ENCODE measurements at places on chromosomes 1 and 21.

DNA sequence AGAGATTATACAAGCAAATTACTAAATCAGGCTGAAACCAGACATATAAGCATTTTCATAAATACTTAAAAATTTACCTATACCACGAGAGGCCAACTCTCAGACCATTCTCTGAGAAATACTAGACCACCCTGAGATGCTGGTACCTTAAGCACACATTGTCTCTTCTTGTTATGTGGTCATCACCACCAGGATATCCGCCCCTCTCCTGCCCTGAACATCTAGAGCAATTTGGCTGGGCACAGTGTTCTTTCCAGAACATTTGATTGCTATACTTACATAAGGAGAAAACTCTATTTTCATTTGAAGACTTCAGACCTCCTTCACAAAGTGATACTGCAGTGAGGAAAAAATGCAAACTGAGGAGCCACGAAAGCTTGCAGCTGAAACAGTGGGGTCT lies 36.2 kb upstream of the DUSP10 start:
- DNase-seq: no peak

GRCh38 chr1:19517017-19517416 lies 31.7 kb upstream of the CAPZB start:
- no peak for DNase-seq

DNA sequence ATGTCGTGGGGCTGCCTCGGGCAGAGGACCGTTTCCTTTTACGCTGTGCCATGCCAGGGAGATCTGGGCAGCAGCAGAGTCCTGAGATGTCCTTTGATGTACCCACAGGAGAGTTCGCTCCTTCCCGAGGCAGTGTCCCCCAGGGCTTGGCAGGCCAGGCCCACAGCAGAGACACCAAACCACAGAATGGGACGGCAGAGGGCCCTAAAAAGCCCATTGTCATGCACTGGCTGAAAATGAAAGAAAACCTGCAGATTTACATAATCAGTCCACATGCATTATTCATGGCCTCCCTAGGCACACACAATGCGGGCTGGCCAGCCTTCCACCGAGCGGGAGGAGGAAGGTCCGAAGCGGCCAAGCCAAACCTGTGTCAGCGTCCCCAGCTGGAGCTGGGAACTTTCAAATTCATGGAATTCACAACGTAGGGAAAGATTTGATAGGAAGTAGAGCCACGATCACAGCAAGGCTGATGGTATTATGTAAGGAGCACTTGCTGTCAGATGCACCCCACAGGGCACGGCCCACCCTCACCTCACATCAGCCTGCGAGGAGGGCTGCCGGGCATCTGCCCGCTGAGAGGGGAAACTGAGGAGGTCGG lies 25.3 kb upstream of the EFHD2 start:
- peak; percentile 29 for DNase-seq

GRCh38 chr1:246800356-246800755 lies 76.1 kb downstream of the SCCPDH start:
- DNase-seq: no peak

DNA sequence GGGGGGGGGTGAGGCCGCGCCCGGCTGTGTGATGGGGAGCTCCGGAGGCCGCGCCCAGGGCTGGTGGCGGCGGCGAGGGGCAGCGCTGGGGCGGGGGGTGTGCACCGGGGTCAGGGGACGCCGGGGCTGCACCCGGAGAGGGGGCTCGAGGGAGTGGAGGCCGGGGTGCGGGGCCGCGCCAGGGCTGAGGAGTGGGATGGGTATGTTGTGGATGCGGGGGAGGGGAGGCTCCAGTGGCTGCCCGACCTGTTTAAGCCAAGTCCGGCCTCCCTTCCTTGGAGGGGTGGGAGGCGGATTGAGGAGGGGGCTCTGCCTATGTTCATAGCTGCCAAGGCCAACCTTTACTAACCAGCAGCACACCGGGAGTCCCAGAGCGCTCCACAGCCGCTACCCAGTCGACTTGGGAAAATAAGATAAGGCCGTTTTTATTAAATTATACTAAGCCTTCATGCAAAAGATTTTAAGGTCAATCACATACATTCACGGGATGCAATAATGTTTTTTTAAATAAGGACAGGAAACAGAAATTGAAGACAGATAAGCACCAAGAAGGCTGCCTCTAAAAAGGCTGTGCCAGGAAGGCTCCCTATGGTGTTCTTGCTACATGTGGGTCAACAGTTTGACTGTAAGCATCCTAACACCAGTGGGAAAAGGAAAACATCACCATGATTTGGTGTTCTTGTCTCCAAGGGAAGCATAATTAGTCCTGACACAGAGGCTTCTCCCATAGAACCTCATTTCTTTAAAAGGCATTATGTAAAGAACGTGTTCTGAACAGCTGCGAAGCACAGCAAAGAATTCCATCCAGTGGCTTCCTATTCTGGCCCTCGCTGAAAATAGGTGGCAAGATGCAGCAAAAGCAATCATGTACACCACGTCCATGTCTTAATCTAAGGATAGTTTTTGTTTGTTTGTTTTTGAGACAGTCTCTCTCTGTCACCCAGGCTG lies 626 bp upstream of the HLCS start:
- DNase-seq: peak; percentile 27

DNA sequence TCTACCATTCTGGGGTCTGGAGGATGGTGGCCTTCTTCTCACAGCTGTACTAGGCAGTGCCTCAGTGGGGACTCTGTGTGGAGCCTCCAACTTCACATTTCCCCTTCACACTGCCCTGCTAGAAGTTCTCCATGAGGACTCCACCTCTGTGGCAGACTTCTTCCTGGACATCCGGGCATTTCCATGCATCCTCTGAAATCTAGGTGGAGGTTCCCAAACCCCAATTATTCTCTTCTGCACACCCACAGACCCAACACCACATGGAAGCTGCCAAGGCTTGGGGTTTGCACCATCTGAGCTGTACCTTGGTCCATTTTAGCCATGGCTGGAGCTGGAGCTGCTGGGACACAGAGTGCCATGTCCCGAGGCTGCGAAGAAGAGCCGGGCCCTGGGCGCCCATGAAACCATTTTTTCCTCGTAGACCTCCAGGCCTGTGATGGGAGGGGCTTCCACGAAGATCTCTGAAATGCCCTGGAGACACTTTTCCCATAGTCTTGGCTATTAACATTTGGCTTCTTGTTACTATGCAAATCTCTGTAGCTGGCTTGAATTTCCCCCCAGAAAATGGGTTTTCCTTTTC lies 170.5 kb downstream of the FOXD2 start:
- no peak for DNase-seq

- DNase-seq: peak; percentile 91
Observed at GRCh38 chr21:43361493-43362296, 65.2 kb downstream of the SIK1 start.

DNA sequence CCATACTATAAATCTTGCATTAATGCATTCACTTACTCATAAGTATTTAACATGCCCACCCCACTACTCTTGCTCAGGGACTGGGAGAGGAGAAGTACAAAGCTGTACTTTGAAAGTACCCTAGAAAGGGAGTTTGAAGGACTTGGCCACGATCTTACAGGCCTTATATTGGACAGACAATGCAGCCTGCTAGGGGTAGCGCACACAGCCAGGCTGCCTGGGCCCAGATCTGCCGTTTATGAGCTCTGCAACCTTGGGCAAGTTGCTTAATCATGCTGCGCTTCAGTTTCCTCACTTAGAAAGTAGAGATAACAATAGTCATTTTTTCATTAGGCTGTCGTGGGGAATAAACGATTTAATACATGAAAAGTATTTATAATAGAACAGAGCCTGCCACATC lies 110.1 kb downstream of the CDC7 start:
- no peak for DNase-seq

- DNase-seq: no peak
Observed at GRCh38 chr1:234170622-234171021, 202.6 kb upstream of the COA6 start.

DNA sequence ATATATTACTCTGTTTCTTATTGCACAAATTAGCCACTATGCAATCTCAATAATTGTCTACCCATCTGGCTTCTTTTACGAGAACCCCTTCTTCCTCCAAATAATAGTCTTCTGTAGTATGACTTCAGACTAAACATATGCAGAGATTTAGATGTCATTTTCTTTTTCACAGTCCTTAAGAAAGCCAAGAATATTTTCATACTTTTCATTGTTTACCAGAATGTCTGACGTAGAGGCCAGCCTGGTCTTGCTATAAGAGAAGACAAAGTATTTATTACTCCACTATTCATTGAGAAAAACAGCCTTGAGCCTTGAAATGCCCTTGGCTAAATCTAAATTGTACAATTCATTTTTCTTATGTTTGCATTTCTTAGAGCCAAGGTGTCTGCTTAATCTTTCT lies 714.9 kb upstream of the CXADR start:
- DNase-seq: no peak

- DNase-seq: no peak
Observed at GRCh38 chr1:3658231-3658615, 5.9 kb downstream of the TP73 start.

GRCh38 chr1:86429835-86430234 lies 5.9 kb downstream of the CLCA2 start:
- DNase-seq: no peak

GRCh38 chr1:234710936-234711724 lies 101.2 kb upstream of the IRF2BP2 start:
- DNase-seq: no peak

- no peak for DNase-seq
Observed at GRCh38 chr1:10965546-10966226, 46.8 kb upstream of the TARDBP start.

DNA sequence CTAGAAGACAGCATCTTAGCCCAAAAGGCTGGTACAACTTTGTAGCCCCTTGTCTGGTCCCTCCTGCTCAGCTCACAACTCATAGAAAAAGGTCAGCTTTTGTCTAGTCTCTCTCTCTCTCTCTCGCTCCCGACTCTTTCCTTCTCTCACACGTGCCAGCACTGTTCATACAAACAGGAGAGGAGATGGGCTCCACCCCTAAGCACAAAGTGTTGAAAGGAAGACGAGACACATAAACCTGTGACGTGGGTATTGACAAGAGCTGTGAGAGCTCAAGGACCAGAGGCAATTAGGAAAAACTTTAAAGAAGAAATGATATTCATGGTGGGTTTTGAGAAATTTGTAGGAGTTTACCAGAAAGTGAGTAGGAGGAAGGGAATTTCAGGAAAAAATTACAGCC lies 23.6 kb upstream of the KCNC4 start:
- no peak for DNase-seq

GRCh38 chr1:77018311-77018710 lies 151.0 kb downstream of the ST6GALNAC5 start:
- no peak for DNase-seq

GRCh38 chr1:78227705-78228635 lies 182.2 kb downstream of the GIPC2 start:
- DNase-seq: no peak

DNA sequence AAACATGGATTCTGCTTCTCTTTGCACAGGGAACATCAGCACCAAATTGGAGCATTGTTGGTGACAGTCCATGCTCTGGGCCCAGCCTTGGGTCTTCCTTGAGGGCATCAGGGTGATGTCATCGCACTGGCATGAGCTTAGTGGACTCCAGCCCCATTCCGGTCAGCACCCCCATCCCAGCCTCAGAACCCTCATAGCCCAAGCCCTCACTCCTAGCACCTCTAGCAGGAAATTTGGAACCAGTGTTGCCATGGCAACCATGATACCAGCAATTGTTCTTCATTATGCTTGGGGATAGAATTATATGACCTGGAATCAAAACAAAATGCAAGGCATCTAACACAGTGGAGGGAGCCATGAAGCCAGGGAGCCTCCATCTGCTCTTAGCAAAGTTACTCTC lies 83.1 kb downstream of the VWA5B1 start:
- DNase-seq: no peak

DNA sequence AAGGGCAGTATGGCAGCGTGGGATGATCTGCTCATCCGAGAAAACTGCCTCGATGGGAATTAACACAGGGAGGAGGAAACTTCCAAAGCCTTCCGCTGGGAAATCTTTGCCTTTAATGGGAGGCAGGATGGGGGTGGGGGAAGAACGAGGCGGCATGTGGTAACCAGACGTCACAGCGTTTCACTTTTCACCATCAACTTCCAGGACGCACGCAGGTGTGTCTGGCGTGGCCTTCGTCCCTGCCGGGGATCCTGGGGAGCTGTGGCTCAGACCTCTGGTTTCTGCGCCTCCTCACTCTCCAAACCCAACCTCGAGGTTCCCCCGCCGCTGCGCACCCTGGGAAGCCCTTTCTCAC lies 282 bp downstream of the RSPH1 start:
- DNase-seq: no peak

- no peak for DNase-seq
Observed at GRCh38 chr1:89905395-89906058, 84.7 kb downstream of the LRRC8D start.

DNA sequence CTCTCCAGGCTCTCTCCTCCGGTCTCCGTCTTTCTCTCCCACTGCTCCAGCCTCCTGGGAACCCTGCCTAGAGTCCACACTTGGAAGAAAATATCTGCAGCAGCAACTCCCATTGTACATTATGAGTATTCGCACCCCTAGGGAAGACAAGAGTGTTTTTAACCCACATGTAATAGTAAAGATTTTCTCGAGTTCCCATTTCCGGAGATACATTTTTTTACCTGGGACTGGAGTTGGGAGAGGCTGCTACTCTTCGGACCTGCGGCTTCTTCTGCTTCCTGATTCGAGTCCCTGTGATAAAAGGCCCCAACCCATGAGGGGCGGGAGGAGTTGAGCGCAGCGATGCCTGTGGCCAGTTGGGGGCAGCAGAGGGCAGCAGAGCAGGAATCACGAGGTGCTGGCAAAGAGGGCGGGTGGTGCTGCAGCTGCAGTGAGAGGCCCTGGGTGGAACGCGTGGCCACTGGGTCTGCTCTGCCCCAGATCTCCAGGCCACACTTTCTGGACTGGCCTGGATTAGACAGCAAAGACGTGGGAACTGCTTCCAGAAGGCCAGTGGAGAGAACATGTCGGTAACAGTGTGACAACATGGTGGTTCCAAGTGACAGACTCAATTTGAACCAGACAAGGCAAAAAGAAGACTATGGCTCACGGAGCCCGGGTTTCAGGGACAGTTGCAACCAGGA lies 221.0 kb upstream of the CSF3R start:
- peak; percentile 84 for DNase-seq

DNA sequence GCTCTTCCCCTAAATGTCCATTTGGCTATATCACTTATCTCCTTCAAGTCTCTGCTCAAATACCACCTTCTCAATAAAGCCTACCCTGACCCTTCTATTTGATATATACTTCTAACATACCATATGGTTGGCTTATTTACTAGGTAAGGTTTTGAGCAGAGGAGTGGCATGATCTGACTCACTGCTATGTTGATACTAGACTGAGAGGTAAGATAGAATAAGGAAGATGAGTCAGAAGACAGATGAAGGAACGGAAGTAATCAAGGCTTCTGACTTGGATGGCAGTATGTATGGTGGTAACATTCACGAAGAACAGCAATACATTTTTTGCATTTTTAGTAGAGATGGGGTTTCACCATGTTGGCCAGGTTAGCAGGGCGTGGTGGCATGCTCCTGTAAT lies 4.8 kb upstream of the HRNR start:
- no peak for DNase-seq

- no peak for DNase-seq
Observed at GRCh38 chr1:63248216-63248615, 74.2 kb upstream of the FOXD3 start.

- no peak for DNase-seq
Observed at GRCh38 chr1:19468397-19468956, 16.9 kb downstream of the CAPZB start.

GRCh38 chr1:12405325-12406210 lies 175.7 kb downstream of the VPS13D start:
- no peak for DNase-seq

- no peak for DNase-seq
Observed at GRCh38 chr1:169326956-169327268, 40.7 kb downstream of the NME7 start.

- no peak for DNase-seq
Observed at GRCh38 chr1:64378826-64379225, 91.1 kb upstream of the CACHD1 start.

- DNase-seq: no peak
Observed at GRCh38 chr1:36345353-36345752, 21.9 kb upstream of the EVA1B start.
